ENCODE measurements at places on chromosomes 7 and 10.

DNA sequence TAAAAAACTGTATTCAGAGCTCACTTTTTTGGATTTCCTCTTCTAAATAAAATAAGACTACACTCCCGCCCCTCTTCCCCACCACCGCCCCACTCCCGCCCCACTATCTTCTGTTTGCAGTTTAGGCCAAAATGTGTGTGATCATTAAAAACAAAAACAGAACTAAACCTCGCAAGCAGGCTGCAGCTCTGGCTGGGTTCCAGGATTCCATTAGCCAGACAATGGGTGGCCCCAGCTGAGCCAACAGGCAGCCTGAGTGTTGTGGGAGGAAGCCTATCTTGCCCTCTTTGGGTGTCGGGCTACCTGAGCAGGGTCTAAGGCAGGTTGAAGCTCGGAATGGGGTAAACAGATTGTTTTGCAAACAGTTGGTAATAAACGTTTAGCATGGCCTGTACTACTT, 41.7 kb downstream of the ARL4A start:
- no peak for DNase-seq

DNA sequence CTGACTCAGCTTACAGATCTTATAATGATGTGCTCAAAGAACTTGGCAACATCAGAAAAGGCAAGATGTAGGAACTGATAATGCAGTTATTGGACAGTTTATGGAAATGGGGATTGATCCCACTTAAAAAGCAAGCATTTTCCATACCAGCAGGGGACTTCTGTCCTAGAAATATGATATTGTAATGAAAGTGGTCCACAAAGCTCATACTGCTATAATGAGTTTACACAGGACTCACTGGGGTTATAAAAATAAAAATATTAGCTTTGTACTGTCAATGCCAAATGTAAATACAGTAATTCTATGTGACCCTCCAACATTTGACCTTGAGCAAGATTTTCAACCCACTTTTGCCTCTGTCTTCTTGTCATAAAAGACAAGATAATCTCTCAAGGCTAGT, 145.5 kb upstream of the SEM1 start:
- no peak for DNase-seq

GRCh38 chr10:113867904-113868303, 13.4 kb downstream of the NHLRC2 start:
- DNase-seq, result no peak

GRCh38 chr7:71491336-71491735, 359.4 kb downstream of the GALNT17 start:
- no peak for DNase-seq

GRCh38 chr10:4651404-4652037, 174.5 kb upstream of the AKR1E2 start:
- no peak for DNase-seq

DNA sequence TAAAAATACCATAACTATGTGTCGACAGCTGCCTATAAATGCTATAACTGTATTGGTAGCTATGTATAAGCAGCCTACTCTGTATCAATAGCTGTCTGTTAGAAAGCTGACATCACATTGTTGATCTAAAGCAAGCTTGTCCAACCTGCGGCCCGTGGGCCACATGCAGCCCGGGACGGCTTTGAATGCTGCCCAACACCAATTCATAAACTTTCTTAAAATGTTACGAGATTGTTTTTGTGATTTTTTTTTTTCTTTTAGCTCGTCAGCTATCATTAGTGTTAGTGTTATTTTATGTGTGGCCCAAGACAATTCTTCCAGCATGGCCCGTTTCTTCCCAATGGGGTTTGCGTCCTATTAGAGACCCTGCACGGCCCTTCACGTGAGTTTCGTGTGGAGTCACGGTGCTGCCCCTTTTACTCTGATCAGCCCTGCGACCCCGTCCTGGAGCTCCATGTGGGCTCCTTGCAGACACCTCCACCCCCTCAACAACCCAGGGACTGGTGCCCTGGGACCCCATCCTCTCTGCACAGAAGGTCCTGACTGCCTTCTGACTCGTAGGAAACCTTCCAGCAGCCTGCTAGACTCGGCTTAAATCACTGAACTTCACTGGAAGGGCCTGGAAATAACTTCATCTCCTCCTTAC, 4.5 kb upstream of the PRKAR1B start:
- DNase-seq, result no peak

DNA sequence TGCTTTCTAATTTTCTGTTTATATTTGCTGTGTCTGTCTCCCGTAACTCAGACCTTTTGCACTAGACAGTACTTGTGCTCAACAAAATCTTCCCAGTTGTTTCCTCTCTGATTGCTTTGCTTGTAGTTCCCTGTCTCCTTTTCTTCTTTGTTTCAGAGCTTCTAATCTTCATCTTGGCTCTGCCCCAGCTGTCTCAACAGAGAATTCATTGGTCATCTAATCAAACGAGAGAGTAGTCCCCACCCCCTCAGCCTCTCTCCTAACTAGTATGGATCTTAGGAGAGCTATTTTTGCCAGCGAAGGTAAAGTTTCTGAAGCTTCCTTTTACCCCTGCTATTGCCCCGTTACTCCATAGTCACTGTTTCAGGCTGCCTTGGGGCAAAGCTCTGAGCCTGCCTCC, 32.8 kb downstream of the SLC26A4 start:
- DNase-seq, result no peak

DNA sequence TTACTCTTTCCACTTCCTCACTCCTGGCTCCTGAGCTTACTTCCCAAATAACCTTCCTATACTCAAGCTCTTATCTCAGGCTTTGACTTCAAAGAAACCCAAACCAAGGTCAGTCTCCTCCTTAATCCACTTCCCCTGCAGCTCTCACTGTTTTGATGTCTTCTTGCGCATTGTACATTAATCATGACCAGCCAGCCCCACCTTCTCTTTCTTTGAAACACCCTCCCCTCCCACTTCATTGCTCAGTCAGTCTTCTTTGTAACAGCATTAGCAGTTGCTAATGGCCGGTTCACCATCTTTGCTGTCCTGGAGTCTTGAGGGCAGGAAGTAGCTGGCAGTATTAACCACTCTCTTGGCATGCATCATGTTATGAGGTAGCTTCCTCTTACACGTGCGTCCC, 57.9 kb upstream of the CHCHD3 start:
- DNase-seq, result no peak

GRCh38 chr10:119370972-119371703, 163.8 kb downstream of the GRK5 start:
- no peak for DNase-seq

GRCh38 chr7:151511946-151512345, 7.7 kb downstream of the RHEB start:
- DNase-seq, result no peak

- DNase-seq, result no peak
These were observed 451.8 kb downstream of the SEMA3D start for GRCh38 chr7:84735011-84735410.

DNA sequence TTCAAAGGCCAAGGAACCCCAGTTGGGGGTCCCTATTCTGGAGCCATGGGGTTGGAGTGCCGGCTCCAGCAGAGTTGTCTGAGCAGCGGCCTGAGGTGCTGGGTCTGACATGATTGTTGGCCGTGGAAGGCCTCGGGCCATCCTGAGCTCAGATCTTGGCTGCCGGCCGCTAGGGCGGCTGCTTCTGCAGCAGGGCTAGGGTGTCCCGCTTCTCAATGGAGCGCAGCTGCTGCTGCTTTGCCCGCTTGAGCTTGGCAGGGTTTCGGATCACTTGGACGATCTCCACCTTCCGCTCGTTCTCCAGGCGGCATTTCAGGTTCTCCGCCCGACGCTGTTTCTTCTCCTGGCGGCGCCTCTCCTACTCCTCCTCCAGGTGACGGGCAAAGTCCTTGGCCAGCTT, 171.1 kb downstream of the HIBADH start:
- no peak for DNase-seq

- no peak for DNase-seq
These were observed 75.5 kb downstream of the CARD11 start for GRCh38 chr7:2968176-2968575.

GRCh38 chr7:22572937-22573336, 72.9 kb upstream of the STEAP1B start:
- DNase-seq, result no peak

GRCh38 chr10:54002077-54002476, 799.0 kb downstream of the PCDH15 start:
- no peak for DNase-seq

- DNase-seq, result no peak
These were observed 110.8 kb upstream of the GALNT17 start for GRCh38 chr7:71021131-71021530.

DNA sequence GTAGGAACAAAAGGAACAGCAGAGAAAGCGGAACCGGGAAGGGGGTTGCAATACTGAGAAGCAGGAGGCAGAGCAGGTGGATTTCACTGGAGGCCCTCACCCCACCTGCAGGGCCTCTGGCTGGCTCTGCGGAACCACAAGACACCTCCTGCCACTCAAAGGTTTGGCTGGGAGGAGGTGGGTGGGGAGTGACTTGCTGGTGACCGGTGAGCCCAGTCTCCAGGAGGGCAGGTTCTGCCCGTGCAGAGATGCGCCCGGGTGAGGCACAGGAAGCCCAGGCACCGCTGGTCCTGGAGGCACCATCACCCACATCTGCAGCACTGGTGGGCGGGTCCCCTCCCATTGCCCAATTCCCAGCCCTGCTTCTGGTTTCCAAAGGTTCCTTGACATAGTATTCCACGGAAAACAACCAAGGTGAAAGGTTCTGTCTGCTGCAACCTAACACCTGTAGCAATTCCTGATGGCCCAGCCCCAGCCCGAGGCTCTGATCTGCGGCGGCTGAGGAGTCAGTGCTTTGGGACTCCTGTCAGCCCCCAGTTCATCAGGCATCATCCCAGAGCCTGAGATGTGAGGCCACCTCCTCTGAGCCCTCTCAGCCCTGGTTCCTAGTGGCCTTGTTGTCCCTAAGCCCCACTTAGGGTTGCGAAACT, 64.4 kb downstream of the CALML3 start:
- DNase-seq, result no peak

DNA sequence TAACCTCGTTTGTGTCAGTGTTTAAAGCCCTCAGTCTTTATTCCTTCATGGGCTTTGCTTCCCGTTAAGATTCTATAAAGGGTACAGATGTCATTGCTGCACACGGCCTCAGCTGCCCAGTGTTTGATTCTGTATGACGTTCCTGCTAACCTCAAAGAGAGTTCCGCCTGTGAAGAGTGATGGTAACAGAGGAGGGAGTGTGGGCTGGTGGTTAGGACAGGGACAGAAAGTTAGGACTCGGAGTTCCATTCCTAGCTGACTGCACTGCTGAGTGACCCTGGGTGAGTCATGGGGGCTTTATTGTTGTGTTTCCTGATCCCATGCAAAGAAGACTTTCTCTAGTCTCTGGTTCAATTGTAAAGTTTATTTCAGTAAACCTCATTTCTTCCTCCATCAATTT, 227.1 kb downstream of the DYNC1I1 start:
- DNase-seq, result no peak

DNA sequence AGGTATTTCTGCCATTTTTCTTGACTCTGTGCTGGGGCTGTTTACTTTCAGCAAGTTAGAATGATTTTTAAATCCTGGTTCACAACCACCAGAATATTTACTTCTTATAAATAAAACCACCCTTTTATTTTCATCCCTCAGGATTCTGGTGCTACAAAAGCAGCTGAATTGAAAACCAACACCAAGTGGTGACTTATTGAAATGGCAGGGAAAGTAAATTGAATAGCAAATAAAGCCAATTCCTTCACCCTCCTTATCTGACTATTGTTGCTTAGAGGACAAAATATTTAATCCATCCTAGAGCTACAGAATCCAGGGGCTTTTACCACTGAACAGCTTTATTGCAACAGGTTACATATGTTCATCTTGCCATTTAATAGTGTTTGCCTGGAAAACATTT, 828.6 kb upstream of the GHITM start:
- no peak for DNase-seq

DNA sequence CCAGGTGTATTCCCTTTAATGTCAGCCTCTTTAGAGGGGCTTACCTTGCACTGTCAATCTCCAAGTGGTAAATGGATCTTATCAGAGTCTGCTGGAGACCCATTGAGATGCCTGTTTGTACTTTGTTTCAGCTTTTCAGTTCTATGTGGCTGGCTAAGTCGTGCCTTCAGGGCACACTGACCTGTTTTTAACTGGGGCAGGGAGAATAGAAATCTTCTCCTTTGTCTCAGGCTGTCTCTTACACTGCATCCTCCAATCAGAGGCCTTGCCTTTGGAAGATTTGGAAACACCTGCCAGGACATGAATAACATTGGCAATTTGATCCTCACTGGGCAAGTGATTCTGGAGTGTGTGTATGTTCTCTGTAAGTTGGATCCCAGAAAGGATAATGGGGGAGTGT, 65.0 kb downstream of the POU6F2 start:
- no peak for DNase-seq

GRCh38 chr7:100247152-100247757, 27.5 kb downstream of the PVRIG start:
- DNase-seq, result peak; percentile 60

DNA sequence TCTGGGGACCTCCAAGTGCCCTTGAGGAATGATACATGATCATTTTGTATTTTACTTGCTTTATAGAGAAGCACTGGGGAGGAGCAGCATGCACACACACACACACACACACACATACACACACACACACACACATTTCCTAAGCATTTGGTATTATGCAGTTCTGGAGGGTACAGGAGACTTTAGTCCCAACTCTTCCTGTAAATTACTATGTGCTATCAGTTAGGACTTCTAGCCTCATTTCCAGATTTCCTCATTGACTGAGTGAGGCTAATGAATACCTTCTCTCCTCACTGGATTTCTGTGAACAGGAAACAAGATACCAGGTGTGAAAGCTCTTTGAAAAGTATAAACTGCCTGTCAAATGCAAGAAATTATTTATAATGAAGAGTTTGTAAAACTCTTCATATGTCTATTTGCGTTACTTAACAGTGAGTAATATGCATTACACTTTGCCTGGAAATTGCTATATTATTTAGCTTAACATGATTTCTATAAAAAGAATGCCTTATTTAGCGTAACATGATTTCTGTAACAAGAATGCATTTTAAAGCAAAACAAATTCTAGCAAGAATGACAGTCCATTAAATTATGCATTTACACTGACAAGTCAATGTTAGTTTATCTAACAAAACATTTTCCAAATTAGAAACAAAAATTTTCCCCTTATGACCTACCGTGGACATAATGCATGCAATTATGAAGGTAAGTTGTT, 34.2 kb downstream of the ACTA2 start:
- no peak for DNase-seq

GRCh38 chr7:79453558-79454360, at the start of gene MAGI2:
Gene MAGI2 (minus strand): TSS chr7:79453667. CDS start chr7:79453320, 347 bp downstream.
- peak; percentile 83 for DNase-seq

- DNase-seq, result no peak
These were observed 431.9 kb downstream of the PLXDC2 start for GRCh38 chr10:20247891-20248708.

GRCh38 chr7:151371266-151371665, 29.7 kb downstream of the NUB1 start:
- no peak for DNase-seq

- no peak for DNase-seq
These were observed 67.6 kb downstream of the MCU start for GRCh38 chr10:72759584-72759983.

DNA sequence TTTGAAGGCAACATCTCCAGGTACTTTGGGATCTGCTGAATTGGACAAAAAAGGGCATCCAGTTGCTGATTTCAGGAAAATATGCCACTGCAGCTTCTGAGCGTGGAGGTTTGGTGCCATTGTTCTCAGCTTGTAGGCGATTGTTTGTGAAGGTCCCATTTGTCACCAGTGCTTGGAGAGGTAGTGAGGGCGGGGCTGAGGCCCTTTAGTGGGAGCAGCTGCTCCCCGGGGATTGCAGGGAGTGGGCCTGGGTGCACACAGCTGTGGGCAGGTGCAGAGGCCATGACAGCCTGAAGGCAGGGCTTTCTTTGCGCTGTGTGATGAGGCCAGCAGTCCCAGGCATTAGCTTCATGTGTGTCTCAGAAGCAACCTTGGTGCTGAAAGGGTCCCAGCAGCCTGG, 3.9 kb downstream of the FAM20C start:
- no peak for DNase-seq

Data from ecto neural progenitor cell (in vitro differentiated cells).